Right ventricle myocardium inferior (tissue), 1 donor: ENCODE measurements at places on chromosomes 7 and 10. TPM values are rescaled to one million over a fixed set of nuclear protein-coding genes. Genes with fewer than 3 reads are reported as not detected.

Gene DDX56
- 29.6 TPM for total RNA-seq

Gene ADRA2A
- 1.0 TPM for total RNA-seq

Gene DRGX
- total RNA-seq, result not detected

Gene AGAP5
- total RNA-seq, result 2.6 TPM

Gene NME8
- not detected for total RNA-seq

Gene WEE2
- total RNA-seq, result not detected

Gene ACBD7
- not detected for total RNA-seq

Gene TMEM229A
- total RNA-seq, result not detected

Gene PTF1A
- total RNA-seq, result not detected

Gene LRRC17
- 2.1 TPM for total RNA-seq

Gene CDNF
- total RNA-seq, result 1.9 TPM

Gene DDC
- total RNA-seq, result not detected

Gene POR
- 66.3 TPM for total RNA-seq

Gene NPC1L1
- 0.05 TPM for total RNA-seq

Gene SKIDA1
- 2.6 TPM for total RNA-seq
